Cardiac septum (tissue), 1 donor: ENCODE measurements at places on chromosomes 4 and X. TPM values are rescaled to one million over a fixed set of nuclear protein-coding genes. Genes with fewer than 3 reads are reported as not detected.

GRCh38 chr4:151276787-151277562 is at the start of gene PRSS48:
PRSS48 (plus strand) TSS chr4:151277161; CDS start chr4:151277173, 12 bp downstream.
- DNase-seq: peak; percentile 78

The TGIF2LX gene
- not detected for total RNA-seq

The SH3BGRL gene
- total RNA-seq: 23.8 TPM

DNA sequence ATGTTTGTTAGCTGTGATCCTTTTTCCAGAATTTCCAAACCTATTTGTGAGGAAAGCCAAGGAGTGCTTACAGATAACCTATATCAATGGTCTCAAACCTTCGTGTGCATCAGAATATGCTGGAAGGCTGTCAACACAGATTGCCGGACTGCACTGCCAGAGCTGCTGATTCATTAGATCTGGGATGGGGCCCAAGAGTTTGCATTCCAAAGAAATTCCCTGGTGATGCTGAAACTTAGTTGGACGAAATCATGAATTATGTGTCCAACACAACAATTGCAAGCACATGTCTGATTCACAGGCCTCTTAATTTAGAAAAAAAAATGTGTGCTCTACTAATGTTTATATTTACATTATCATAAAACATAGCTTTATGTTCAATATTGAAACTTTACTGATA is 544.0 kb upstream of the AMOT start:
- no peak for DNase-seq

GRCh38 chrX:106932492-106932923 is 12.3 kb downstream of the CLDN2 start:
- DNase-seq: no peak

The POF1B gene
- total RNA-seq: 3.7 TPM

GRCh38 chr4:40923316-40924095 is 173.8 kb downstream of the NSUN7 start:
- no peak for DNase-seq

The SHISA3 gene
- total RNA-seq: 0.46 TPM

- peak; percentile 77 for DNase-seq
Measured at GRCh38 chr4:828641-829271, 2.8 kb upstream of the CPLX1 start.

- DNase-seq: no peak
Measured at GRCh38 chrX:136747003-136747986, 33.4 kb downstream of the ARHGEF6 start.

DNA sequence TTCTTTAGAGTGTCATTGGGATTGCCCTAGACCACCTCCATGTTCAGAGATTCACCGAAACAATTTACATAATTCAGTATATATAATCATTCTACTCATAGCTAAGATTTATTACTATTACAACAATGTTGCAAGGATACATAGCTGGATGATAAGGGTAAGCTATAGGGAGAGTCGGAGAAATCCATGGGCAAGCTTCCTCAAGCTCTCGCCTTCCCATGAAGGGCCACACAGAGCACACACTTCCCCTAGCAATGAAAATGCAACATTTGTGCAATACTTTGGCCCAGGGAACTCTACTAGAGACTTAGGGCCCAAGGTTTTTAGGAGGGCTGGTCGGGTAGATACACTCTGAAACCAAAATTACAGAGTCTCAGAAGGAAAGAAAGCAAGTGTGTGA is 49.7 kb upstream of the ABCG2 start:
- no peak for DNase-seq

DNA sequence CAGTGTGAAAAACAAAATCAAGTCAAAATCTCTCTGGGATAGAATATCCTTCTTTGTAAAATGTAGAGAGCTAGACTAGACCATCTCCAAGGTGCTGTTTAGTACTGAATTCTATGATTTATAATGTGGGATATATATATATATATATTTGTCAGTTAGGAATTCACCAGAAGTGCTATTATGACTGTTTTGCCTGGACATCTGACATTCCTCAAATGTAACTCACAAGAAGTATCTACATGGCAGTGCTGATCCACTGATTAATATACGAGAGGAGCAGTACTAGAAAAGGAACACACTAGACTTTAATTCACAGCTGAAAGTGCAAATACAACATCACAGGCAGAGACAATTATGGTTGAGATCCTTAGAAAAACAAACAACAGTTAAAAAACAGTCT is 208.9 kb downstream of the GBA3 start:
- DNase-seq: no peak

The LGI2 gene
- 5.0 TPM for total RNA-seq

DNA sequence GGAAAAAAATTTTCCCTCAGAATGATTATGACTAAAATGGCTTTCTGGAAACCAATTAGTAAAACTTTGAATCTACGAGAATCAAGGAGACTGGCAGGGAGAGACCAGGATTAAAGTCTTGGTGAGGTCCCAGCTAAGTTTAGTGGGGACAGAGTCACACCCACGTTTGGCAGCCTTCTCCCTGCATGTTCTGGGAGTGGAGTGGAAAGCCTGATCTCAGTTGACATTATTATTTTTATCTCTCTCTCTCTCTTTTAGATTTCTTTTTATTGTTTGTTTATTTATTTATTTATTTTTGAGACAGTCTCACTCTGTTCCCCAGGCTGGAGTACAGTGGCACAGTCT is 67.8 kb downstream of the MED28 start:
- no peak for DNase-seq

The STATH gene
- not detected for total RNA-seq

The CTAG2 gene
- not detected for total RNA-seq

The ARSJ gene
- total RNA-seq: 12.8 TPM

DNA sequence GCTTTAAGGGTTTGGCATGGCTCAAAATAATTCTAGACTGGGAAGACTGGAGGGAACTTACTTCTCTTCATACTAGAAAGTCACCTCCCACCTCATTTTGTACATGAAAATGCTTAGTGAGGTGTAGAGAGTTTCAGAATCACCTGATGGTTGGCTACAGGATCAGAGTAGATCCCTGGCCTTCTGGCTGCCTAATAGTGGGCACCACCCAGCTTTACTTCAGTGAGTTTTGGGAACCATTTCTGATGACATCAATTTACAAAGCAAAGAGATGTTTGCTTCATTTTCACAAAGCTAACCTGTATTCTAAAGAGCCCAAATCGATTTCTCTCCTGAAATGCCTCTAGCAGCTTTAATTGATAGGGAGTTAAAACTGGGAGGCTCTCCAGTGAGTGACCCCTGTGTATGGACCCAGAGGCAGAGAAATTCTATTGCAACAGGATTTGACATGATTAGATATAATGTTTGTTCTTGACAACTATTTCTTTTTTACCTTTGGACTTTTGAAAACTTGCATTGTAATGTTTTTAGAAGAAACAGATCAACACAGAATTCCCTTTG is 180.5 kb downstream of the PTTG2 start:
- DNase-seq: no peak

- no peak for DNase-seq
Measured at GRCh38 chrX:98962996-98963395, 1447.1 kb downstream of the PCDH19 start.

DNA sequence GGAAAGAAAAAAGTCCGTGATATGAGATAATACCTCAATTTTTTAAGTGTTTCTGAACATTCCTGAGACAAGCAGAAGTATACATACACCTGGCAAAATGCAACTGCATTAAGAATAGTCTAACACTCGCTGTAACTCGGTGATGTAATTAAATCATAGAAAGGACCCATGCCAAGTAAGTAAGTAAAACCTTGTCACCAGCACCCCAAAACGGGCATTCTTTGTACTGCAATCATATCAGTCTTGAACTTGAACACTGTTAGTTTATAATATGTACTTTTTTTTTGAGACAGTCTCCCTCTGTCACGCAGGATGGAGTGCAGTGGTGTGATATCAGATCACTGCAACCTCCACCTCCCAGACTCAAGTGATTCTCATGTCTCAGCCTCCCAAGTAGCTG is 47.4 kb downstream of the SMIM14 start:
- DNase-seq: no peak

DNA sequence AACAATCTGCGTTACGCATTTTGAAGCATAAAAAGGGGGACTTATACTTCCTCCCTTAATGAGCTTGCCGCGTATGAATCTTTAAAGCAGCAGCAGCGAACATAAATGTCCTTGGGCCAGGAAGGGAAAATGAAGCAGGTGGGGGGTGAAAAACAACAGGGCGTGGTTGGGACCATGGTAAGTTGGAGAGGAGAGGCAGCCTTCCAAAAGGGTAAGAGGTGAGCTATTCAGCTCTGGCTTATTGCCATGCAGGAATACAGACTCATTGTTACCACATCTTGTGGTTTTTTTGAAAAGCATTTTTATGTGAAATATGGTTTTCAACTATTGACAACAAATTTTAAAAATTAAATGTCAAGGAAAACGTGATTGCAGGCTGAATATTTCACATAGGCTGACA is 710.7 kb upstream of the FAM241A start:
- no peak for DNase-seq

GRCh38 chr4:6322067-6322760 is 52.6 kb downstream of the WFS1 start:
- DNase-seq: no peak

DNA sequence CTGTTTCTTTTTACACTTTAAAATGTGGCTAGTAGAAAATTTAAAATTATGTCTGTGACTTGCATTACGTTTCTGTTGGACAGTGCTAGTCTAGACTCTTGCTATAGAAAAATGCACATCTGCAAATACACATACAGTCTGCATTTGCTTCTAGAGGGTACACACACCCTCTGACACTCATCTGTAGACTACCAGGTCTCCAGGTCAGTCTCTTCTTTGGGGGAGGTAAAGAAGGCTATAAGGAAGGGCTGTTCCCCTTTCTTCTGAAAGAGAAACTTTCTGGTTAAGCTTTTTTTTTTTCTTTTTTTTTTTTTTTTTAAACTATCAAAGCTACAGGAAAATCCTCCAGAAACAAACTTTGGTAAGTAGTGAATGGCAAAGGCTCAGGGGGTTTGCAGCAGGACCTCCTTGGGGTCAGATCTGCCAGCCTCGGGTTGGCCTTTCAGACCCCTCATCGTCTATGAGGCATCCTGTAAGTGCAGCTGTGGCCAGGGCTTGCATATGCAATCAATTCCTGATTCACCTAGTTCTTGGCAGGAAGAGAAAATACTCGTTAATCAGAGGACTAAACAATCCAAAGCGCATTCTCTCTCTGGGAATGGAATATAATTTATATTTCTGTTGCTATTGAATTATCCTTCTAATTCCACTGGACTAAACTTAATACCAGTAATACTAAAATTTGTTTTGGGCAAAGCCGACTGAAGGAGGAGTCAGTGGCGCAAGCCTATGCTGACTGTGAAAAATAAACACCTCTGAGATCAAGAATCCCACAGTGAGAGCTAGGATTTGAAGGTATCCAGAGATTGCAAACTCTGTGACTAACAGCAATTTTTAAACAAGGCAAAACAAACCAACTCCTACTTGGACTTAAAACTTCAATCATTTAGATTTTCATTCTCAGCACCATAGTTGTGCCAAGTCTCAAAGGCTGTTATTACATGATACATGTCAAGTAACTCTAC is 109.3 kb upstream of the TBC1D9 start:
- no peak for DNase-seq

The FOXR2 gene
- total RNA-seq: not detected

GRCh38 chr4:175656649-175657048 is 155.4 kb downstream of the GPM6A start:
- no peak for DNase-seq
